ENCODE measurements at places on chromosomes 3 and 15.

DNA sequence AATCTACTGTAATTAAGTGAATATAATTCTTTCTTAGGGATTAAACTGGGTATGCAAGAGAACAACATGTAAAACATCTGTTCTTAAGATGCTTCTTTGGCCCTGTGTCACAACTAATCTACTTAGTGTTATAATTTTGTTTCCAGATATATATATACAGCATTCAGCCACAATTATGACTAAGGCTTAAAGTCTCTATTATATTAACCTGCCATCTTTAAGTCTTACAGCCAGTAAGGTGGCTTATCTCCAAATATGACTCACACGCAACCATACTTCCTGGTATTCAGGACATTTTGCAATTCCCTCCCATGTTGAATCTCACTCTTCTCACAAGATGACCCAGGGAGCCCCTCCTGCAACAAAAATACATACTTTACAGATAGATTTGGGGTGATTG is 6.6 kb upstream of the KBTBD8 start:
- DNase-seq, result no peak

- no peak for DNase-seq
These were observed 79.8 kb upstream of the ACKR4 start for GRCh38 chr3:132517311-132517710.

DNA sequence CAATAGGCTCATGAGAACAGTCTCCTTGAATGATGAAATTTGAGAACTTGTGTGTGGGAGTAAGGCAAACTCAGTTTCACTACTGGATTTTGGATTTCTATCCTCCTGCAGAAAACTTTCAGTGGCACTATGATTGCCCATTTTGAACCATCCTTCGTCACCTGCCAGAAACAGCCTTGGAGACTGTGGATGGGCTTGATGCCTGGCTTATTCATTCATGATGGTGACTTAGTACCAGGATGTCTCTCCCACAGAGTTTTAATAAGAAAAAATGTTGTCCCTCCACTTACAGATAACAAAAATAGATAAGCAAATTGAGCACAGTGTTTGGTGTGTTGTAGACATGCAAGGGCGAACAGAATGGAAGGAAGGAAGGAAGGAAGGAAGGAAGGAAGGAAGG is 53.5 kb upstream of the CPNE4 start:
- no peak for DNase-seq

GRCh38 chr15:63044645-63045464 is 2.3 kb downstream of the TPM1 start:
- no peak for DNase-seq

GRCh38 chr3:67515778-67516177 is 138.6 kb downstream of the SUCLG2 start:
- no peak for DNase-seq

GRCh38 chr3:94972066-94972465 is 909.2 kb downstream of the NSUN3 start:
- DNase-seq, result no peak

GRCh38 chr15:76391847-76392246 is 55.3 kb downstream of the ISL2 start:
- no peak for DNase-seq

GRCh38 chr15:31563421-31563820 is 236.8 kb downstream of the KLF13 start:
- no peak for DNase-seq

DNA sequence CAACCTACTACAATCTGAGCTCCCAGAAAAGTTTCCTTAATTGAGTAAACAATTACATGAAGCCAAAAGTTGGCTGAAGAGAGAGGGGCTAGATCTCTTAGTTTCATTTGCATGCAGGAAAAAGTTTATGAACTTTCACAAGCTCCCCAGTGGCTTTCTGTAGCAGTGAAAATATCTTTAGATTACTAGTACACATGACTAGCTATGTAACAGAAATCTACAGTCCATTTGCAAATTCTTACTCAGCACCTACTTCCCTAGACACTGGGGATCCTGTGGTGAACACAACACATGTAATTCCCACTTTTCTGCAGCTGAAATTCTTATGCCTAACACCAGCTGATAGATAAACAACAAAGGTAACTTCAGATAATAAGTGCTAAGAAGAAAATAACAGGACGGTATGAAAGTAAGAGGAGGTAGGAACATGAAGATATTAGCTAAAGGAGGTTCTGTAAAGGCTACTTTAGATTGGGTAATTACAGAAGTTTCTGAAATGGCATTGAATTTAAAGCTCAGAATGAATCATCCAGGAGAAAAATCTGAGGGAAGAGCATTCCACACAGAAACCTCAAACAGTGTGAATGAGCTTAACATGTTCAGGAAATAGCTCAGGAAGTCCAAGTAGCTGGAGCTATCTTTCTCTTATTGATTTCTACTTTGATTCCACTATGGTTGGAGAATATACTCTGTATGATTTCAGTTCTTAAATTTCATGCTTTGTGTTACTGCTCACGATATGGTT is 204.8 kb downstream of the MAGI1 start:
- no peak for DNase-seq

DNA sequence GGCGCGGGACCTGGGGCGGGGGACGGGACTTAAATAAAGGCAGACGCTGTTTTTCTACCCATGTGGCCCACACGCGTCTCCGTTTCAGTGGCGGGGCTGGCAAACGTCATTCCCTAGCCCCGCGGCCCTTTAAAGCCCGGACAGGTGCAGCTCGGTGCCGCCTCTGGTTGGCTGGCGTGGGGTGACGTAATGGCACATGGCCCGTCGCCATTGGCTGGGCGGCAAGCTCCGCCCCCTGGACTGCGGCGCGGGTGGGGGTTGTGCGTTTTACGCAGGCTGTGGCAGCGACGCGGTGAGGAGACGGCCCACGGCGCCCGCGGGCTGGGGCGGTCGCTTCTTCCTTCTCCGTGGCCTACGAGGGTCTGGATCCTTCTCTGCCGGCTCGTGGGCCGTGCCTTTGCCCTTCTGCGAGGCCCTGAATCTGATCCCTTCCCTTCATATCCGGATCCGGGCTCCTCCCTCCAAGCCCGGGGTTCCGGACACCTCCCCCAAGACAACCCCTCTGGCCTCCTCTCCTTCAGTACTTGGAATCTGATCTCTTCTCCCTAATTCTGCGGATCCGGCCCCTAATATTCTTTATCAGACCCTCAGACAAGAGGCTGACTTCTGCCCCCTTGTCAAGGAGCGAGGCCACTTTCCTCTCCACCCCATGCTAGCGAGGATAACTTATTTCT is at the start of gene CRELD1:
CRELD1 (plus strand) TSS at position 274 of the 674 bp plus-strand sequence. CDS start 605 bp downstream, outside the sequence.
- DNase-seq, result peak; percentile 95

DNA sequence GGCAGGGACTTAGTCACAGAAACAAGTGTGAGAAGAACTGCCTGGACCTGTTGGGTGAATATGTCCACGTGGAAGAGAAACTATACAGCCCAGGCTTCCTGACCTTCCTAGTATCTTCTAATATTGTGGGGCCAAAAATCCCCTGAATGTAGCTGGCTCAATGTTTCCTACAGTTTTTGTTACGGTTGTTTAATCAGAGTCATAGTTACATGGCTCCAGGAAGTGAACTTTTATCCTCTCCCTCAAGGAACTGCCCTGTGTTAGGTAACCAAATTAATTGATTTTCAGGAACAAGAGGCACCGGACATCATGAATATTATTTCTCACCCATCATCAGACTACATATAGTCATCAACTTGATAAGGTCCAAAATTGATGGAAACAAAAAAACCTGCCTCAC is 59.0 kb downstream of the ANXA2 start:
- no peak for DNase-seq

- DNase-seq, result no peak
These were observed 85.9 kb downstream of the BOC start for GRCh38 chr3:113297287-113297686.

- DNase-seq, result no peak
These were observed 1596.6 kb downstream of the SI start for GRCh38 chr3:163481738-163482137.

- no peak for DNase-seq
These were observed 33.1 kb downstream of the CRTAP start for GRCh38 chr3:33146791-33147445.

DNA sequence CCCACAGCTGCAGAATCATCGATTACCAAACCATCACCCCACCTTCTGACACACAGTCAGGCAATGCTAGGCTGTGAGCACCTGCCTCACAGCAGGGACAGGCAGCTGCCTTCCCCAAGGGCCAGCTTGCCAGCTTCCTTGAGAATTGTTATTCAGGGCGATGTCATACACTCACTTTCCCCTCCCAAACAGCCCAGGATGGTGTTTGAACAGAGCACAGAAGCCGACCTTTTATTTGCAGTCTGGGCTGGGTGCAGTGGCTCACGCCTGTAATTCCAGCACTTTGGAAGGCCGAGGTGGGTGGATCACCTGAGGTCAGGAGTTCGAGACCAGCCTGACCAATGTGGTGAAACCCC is 84.5 kb upstream of the HERC1 start:
- DNase-seq, result no peak

- no peak for DNase-seq
These were observed 82.3 kb upstream of the RNF7 start for GRCh38 chr3:141655801-141656200.

DNA sequence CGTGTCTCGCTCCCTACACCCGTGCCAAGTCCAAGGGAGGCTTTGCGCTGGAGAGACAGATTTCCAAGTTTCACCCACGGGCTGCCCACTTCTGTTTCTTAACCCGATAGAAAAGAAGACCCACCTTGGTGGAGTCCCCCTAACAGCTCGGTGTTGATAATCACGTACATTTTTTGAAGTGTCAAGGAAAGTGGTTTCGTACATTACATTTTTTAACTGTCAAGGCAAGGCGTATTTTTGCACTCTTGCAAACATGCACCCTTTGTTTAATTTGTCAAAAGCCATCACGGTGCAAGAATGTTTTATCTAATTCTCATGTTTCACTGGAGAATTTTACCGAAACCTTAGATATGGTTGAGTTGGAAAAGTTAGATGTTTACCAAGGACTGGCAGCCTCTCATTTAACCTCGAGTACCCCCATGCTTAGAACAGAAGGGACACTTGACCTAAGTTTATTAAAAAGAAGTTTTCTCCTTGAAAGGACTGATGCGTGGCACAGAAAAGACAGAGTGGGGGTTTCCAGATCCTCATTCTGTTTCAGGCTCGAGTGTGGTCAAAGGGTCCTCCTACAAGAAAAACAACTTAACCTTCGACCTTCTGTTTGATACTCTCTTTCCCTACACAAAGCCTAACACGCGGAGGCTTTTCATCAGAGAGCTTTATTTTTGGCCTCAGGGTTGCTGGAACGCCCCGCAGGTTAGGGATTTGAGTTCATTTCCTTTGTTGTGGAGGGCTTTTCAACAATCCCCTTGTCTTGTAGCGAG is 882 bp downstream of the GXYLT2 start:
- no peak for DNase-seq

GRCh38 chr15:58889363-58889762 is 44.1 kb downstream of the SLTM start:
- no peak for DNase-seq

GRCh38 chr3:123467046-123467445 is 18.2 kb upstream of the ADCY5 start:
- no peak for DNase-seq

- DNase-seq, result peak; percentile 12
These were observed 34.4 kb downstream of the PAQR9 start for GRCh38 chr3:142929109-142929508.

GRCh38 chr3:45986303-45986982 is 9.2 kb downstream of the FYCO1 start:
- no peak for DNase-seq

- DNase-seq, result no peak
These were observed 25.4 kb upstream of the MBNL1 start for GRCh38 chr3:152243301-152243711.

DNA sequence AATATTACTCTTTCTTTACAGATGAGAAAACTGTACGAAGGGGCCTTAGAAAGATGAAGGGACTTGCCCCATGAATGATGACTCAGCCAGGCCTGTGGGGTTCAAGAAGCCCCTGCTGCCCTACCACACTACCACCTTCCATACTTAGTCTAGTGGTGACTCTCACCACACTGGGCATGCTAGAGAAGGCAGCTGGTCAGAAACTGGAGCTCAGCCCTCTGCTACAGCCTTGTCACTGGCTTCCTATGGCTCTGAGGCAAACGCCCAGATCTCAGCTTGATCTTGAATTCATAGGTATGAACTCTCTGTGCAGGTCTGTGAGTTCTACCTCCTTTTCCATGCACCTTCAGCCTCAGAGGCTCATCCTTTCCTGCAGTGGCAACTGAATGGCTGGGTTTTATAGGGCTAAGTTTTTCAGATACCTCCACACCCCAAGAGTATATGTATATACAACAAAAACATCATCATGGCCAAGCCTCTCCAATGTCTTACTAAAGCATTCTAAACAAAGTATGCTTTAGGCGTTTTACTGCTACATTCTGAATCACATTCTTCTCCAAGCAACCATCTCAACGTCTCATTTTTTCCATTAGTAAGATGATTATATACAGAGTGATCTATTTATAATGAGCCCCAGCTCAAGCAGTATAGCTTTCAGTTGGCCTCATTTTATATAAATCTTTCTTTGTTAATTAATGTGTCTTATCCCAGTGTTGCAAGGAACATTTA is 234.1 kb downstream of the GREM1 start:
- no peak for DNase-seq

DNA sequence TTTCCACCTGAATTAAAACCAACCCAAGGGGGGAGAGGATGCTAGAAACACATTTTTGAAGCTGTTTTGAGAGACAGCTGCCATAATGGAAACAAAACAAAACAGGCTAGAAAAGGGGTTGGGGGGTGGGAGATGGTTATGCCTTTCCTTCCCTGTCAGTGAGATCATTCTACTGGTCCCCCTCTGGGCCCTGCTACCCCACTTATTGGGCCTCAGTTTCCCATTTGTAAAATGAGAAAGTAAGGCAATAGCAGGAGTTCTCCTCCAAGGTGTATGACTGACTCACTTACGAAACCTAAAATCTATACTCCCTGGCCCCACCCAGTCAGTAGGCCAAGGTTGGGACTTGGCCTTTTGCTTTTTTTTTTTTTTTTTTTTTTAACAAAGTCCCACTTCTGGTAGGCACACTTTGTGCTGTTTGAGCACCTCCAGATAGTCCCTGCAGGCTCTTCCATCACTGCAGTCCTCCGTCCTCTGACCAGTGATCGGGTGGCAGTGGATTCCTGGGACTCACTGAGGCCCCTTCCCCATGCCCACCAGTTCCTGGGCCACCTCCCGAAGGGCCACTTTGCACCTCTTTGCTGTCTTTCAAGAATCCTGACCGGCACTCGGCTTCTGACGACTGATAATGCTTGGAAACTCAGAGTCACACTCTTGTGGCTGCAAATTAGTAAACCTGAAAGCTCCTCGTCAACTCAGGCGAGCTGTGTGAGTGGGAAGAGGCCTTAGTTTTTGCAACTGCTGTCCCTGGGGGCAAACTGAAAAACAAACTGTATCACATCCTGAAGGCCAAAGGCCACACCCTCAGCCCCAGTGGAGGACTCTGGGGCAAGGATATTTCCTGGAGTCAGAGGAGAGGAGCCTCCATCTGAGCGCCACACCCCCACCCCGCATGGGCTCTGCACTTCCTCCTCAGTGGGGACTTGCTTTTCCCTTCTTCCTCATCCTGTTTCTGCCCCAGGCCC is 6.7 kb upstream of the PSTPIP1 start:
- DNase-seq, result peak; percentile 71

- DNase-seq, result no peak
These were observed 418.8 kb upstream of the NR2F2 start for GRCh38 chr15:95911570-95912279.

- DNase-seq, result no peak
These were observed 27.4 kb upstream of the PLSCR2 start for GRCh38 chr3:146496726-146497125.

All from activated T-cell treated with anti-CD3 and anti-CD28 coated beads for 24 hours (primary cell).